Bone marrow (tissue), 2 donors: ENCODE measurements at places on chromosomes 2 and 18.

DNA sequence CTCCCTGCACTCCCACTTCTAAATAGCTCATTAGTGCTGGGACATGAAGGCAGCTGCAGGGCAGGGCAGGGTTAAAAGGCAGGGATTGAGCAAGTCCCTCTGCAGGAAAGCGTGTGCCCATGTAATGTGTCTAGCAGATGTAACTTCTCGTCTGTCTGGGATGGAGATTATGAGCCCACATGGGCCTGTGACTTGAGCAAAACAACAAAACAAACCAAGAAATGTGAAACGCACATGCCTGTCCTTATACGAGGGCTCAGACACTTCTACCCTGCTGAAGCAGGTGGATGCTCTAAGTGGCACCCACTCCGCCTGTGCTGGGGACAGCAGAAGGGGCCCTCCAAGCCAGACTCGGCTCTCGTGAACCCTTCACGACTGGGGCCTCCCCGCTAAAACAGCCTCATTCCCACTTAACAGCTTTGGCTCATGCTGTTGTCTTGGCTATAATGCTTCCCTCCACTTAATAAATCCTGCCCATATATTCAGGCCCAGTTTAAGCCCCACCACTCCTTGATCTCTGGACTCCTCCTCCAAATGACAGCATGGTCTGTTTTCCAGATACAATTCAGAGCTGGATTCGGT lies 40.9 kb downstream of the TMEM247 start:
- no peak for DNase-seq

GRCh38 chr18:65326805-65327204 lies 424.0 kb upstream of the CDH7 start:
- no peak for DNase-seq

DNA sequence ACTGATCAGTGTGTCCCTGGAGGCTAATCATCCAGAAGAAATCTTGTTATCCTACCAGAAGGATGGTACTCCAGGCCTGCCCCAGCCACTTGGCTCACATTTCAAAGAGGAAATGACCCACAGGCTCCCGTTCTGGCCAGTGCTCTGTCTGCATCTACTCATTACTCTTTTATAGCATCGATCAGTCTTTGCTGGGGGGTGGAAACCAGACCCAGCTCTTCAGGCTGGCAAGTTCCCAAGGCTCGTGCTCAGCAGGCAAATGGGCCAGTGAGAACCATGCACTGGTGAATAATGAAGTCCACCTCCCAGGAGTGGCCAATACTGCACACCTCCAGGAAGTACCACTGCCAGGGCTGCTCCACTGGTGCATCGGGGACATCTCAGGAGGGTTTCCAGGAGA lies 38.8 kb downstream of the DNER start:
- no peak for DNase-seq

DNA sequence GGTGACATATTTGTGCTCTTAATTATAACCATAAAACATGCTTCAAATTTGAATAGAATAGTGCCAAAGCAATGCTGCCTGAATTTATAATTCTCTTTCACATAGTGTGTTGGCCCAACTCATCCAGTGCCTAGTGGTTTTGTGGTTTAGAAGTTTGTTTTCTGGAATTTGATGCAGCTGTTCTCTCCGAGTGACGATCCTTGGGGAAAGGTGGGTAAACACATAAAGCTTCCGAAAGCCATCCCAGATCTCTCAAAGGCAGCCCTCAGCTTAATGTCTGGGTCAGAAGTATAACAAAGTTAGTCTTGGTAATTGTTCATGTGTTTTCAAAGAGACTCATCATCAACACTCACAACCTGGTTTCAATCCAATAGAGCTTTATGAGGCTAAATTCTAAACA lies 235.6 kb upstream of the CDH2 start:
- no peak for DNase-seq

DNA sequence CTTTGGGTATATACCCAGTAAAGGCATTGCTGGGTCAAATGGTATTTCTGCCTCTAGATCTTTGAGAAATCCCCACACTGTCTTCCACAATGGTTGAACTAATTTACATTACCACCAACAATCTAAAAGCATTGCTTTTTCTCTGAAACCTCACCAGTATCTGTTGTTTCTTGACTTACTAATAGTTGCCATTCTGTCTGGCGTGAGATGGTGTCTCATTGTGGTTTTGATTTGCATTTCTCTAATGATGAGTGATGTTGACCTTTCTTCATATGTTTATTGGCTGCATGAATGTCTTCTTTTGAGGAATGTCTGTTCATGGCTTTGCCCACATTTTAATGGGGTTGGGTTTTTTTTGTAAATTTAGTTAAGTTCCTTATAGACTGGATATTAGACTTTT lies 382.6 kb upstream of the ZNF804A start:
- no peak for DNase-seq

DNA sequence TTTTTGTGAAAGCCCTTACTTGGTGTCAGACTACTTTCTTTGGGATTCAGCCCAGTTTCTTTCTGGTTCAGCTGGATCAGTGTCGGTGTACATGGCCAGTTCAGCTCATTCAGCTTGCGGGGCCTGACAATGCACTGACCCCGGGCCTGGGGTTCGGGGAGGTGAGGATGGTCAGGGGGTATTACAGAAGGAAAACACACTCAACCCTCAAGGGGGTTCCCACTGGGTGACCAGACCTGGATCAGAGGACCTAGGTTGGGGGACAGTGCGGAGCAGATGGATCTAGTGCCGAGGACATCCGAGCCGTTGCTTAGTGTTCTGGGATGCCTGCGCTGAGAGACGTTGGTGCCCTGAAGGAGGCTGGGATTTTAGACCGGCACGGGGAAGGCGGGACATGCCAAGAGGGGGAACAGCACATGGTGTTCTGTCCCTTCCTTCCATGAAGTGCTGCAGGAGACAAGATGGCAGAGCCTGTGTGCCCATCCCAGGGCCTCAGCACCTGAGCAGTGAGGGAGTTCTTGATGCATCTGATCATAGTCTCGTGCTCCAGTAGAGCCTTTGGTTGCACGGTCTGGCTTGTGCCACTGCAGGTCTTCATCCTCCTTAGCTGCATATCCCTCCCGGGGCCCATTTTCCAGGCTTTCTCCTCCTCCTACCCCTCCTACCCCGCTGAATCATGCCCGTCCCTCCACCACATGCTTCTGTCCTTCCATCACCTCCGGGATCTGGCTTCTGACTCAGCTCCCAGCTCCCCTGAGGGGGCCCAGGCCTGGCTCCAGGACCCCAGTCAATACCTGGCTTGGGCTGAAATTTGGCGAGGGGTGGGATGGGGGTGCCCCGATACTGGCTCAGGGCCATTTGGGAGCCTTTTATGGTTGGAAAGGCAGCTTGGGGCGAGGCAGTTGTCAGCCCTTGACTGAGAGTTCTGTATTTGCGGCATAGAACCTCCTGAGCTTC lies 18.0 kb downstream of the SPEG start:
- no peak for DNase-seq

GRCh38 chr2:62550461-62550860 lies 44.5 kb upstream of the TMEM17 start:
- no peak for DNase-seq

- DNase-seq = no peak
Measured at GRCh38 chr2:176653479-176654443, 384.5 kb downstream of the MTX2 start.

DNA sequence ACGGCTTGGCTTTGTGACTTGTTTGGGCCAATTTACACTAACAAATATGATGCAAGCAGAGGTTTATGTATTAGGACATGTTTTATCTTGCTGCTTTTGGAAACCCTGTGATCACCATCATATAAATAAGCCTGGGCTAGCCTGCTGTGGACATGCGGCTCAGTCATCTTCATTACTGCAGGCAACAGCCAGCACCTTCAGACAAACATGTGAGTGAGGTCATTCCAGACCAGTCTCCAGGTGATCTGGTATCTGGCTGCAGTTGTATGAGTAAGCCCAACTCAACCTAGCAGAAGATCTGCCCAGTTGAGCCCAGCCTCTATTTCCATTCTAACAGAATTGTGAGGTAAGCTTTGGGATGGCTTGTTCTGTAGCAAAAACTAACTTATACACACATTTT lies 254.6 kb upstream of the ATP5MC3 start:
- DNase-seq = no peak

DNA sequence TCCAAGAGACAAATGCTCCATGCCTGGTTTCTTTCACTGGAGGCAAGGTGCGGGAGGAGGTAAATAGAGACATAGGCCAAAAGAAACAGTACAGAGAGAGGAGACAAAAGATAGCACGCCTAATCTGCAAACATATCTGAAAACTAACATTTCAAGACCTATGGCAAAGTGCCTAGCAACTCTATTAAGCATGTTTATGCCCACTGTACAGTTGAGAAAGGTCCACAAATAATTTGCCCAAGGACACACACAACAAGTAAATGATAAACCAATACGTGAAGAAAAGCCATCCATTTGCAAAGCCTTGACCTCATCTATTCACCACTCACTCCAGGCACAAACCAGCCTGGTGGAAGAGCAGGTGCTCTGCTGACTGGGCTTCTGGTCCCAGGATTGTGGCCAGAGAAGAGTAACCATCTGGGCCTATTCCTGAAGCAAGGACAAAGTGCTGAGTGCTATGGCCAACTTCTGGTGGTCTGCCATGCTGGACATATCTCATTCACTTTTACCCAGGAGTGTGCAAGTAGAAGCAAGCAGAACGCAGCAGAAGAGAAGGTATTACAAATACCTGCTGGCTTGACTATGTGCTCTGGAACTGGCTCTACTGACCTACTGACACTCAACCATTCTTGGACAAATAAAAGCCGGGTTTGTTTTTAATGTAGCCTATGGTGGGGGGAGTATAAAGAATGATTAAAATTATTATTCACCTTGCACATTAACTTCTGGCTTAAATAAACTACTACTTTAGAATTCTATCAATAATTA lies 25.3 kb downstream of the TMEM131 start:
- no peak for DNase-seq

DNA sequence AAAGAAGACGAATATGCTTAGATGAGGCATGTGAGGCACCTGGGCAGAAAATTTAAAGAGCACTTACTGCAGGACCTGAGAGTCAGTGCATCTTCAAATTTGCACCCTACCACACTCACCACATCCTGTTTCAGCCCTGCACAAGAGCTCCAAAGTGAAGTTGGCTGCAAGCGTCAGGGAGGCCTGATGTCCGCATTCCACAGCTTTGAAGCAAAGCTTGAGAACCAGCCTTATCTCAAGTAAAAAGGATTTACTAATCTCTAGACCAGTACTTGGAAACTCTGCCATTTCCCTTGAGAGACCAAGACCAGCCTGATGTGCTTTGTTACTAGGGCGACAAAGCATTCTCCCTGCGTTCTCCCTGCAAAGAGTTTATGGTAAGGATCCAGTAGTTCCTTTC lies 3.4 kb upstream of the ASNSD1 start:
- DNase-seq = no peak

DNA sequence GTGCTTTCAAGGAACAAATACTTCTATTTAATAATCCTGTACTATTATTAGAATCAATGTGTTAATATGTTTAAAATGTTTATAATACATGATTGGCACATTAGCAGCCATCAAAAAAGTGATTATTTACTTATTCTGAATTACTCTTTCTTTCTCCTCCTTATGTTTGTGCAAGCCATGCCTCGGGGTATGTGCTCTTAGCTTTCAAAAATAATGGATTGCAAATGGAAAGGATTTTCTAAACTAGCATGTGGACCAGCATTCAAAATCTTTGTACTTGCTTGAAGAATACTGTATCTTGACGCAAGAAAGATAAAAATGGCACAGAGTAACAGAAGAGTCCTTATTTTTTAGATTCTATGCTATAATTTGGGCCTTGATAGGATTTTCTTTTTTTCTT lies 156.5 kb downstream of the CDH7 start:
- no peak for DNase-seq

DNA sequence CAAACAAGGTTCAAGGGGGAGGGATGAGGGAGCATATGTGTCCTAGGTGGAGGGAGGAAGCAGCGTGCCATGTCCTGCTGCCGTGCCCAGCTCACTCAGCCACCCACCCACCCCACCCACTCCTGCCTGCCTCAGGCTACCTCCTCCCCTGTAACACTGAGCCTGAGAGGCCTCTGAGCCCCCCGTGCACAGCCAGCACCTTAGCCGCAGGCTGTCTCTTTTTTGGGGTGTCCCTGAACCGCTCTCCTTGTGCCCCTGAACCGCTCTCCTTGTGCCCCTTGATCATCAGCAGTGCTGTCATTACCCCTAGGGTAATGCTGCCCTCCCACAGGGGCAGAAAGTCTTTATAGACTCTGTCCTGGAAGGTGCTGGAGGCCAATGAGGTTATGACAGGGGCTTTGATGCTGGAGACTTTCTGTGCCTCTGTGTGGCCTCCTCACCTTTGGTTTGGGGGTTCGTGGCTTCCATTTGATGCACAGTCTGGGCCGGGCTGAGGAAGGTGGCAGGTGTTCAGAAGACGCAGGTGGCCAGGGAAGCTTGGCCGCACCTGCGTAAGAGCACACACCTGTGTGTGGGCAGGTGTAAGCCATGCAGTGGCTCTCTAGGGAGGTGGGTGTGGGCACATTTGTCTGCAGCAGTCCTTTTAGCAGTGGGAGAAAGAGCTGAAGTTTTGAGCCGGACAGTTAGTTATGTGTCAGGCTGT lies 140.0 kb downstream of the SEPTIN10 start:
- no peak for DNase-seq

GRCh38 chr2:121455446-121455845 lies 75.2 kb upstream of the RNU4ATAC start:
- no peak for DNase-seq

DNA sequence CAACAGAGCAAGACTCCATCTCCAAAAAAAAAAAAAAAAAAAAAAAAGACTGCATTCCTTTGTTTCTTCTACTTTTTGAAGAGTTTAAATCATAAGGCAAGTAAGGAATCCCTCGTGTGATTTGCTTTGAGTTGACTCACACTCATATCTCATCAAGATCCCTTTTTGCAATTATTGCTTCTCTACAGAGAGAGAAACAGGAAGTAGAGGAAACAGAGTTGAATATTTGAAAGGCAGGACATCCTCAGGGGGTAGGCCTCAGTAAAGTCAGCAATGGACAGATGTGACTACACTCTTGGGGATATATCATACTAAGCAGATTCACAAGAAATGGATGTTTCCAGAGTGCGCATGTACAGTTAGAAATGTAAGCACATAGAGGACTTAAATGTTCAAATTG lies 11.2 kb upstream of the EFR3B start:
- DNase-seq = no peak

GRCh38 chr18:62728254-62728653 lies 12.9 kb downstream of the PHLPP1 start:
- DNase-seq = no peak

DNA sequence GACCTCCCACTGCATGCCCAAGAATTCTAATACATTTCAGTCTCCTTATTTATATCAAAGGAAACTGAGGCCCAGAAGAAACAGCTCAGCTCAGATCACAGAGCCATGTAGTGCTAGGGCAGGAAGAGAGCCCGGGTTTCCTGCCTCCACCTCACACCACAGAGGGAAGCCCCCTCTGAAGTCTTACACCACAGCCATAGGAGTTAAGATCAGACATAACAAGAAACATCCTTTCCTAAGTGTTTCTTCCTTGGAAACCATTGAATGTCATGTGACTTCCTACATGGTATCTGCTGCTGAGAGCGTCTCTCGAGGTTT lies 102.1 kb downstream of the MTCL1 start:
- DNase-seq = no peak

- no peak for DNase-seq
Measured at GRCh38 chr2:33512112-33512511, 35.7 kb downstream of the RASGRP3 start.
